Gastroesophageal sphincter (tissue), 4 donors: ENCODE measurements at places on chromosomes 5 and 9. TPM values are rescaled to one million over a fixed set of nuclear protein-coding genes. Genes with fewer than 3 reads are reported as not detected.

DNA sequence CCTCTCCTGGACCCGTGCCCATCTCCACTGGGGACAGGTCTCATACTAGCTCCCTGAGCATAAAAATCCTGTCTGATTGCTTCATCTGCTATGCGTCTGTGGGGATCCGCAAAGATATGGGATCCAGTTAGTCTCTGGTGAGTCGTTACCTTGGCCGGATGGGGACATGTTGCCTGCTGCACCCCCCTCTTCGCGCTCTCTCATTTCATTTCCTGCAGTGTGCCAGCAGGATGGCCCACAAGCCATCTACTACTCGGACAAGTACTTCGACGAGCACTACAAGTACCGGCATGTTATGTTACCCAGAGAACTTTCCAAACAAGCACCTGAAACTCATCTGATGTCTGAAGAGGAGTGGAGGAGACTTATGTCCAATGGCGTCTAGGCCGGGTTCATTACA is 17.0 kb upstream of the CEP78 start:
- no peak for ATAC-seq

DNA sequence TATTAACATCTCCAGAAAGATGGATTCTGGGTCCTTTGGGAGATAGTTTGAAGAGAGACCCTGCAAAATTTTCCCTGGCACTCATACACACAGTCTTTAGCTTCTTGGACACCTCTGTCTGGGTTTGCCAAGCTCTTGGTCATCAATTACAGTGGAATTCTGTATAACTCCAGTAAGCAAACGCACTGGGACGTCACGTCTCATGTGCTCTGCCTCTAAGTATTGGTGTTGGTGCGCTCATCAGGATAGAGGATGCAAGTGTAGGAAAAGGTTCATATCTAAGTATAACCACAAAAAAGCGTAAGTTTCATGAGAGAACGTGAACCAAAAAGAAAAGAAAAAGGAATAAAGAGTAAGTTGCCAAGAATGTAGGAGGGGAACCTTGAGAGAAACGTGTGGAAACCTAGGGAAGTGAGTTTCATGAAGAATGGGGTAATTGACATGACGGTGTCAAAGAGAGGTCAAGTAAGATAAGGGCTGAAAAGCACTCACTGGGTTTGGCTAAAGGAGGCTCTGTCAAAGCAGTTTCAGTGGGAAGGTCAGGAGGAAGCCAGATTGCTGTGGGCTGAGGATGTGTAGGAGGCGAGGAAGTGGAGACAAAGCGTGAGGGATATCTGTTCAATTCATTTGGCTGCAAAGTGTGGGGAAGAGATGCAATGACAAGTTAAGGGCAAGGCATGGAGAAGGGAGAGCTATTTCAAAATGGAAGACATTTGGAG is 92.7 kb downstream of the RAD23B start:
- no peak for ATAC-seq

Gene OMD
- 18.2 TPM for total RNA-seq

- no peak for ATAC-seq
Measured at GRCh38 chr9:95111716-95112115, 205.8 kb downstream of the FANCC start.

Gene ACTBL2
- total RNA-seq = 0.15 TPM

GRCh38 chr5:159049844-159050315 is 49.8 kb downstream of the EBF1 start:
- ATAC-seq = peak; percentile 42

DNA sequence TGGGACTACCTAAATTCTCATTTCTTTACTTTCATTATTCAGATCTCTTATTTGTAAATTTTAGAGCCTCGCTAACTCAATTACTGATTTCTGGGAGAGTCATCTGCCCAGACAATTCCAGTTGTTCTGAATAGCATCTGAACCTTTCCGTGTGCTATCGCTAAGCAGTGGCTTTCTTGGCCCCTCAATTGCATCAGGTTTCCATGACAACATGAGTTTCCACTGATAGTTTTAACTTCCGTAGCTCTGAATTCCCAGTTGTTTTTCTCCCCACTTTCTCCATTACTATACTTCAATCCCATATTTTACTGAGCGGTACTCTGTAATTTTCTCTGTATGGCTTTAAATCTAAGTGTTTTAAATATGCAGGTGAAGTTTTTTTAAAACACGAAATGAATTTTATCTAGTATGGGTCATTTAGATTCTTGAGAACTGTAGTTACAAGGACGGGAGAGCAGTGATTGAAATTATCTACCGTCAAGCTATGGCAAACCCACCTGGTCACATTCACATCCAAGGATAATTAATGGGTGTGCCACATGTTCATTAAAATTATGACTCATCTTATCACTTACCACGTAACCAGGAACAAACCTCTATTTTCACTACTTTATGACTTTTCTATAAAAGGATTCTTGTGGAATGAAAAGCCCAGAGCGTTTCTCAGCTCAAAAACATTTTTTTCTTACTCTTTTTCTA is 223.5 kb upstream of the PCSK5 start:
- ATAC-seq = no peak

Gene PCDHGA9
- total RNA-seq = 3.3 TPM

Gene PSAT1
- 5.5 TPM for total RNA-seq

DNA sequence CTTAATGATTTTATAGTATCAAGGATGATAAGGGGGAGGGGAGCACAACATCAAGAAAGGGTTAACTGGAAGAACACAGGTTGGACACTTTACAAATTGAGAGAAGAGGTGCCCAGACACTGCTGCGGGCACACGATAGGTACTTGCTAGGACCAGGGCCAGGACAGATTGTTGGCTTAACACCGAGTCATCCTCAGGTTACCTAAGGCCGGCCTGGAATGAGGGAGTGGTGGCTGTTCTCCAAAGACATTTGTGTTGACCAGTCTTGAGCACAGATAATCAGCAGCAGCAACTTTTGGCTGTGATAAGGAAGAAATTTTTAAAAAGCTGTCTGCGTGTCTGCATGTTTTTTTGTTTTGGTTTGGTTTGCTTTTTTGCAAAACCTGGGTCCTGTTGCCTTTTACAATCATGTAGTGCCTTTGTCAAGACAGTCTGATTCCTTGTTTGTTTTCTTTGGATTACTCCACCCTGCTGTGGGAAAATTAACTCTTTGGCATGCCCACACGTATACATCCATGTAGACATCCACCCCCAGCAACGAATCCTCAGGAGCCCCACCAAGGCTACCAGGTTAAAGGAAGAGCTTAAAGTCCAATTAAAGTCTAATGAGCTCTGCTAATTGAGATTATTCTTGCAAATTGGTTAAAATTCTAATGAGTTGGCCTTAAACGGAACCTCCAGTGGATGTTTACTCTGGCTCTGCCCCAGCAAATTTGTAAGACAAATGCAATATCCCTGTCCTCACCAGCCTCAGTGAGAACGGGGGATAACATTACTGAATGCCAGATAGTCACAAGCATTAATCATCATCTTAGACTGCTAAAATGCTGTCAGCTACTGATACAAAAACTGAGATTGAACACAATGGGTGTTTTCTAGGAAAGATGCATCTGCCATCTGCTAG is 382.3 kb downstream of the ACTL7B start:
- peak; percentile 68 for ATAC-seq

Gene DRD1
- not detected for total RNA-seq

Gene PHYHD1
- total RNA-seq = 23.7 TPM

GRCh38 chr5:77379558-77380061 is 112.5 kb downstream of the WDR41 start:
- ATAC-seq = no peak

DNA sequence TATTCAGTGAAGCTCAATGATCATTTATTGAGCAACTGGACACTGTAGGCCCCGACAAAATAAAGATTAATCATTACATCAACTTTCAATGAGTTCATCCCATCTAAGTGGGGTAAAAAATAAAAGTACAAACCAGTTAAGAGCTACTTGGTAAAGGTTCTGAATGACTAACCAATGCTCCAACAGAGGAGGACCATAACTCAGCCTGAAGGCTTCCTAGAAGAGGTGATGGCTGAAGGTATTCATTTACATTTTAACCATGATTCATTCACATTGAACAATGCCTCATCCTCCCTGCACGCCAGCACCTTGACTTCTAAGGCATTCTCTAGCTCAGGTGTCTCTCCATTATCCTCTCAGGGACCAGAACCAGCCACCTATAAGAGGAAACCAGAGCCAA is 201.4 kb downstream of the ZNF462 start:
- no peak for ATAC-seq
